Right forelimb (tissue), 1 donor: ENCODE measurements at places on chromosomes 6 and 20.

DNA sequence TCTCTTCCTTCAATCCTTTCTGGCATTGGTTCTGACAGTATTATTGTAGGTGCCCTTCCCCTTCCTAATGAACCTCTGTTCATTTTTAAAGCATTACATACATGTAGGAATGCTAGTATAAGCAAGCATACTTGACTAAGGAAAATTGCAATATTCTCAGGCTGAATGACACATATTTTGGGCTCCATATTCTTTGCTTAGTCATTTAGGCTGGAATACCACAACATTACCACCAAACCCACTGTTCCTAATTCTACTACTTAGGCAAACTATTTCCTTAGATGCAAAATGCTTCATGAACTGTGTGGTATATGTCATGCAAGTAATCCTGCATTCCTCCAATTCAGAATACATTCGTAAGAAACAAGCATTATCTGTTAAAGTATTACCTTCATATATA lies 113.9 kb downstream of the PRDM1 start:
- no peak for DNase-seq

DNA sequence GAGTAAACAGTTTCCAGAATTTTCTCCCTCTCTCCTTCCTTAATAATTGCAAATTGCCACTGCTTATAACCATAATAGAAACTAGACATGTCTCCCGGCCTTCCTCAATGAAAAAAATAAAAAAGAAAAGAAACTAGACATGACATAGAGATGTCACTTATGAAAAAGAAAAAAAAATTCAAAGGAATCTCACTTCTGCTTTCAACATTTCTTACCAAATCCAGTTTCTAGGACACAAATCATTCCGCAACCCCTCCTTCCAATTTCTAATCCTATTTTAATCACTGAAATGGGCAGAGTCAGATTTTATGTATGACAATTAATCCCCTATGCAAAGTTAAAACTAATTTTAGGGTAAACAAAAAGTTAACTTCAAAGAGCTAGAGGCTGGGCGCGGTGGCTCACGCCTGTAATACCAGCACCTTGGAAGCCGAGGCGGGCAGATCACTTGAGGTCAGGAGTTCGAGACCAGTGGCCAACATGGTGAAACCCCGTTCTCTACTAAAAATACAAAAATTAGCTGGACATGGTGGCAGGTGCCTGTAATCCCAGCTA lies 40.1 kb upstream of the EEF1A1 start:
- DNase-seq: no peak

DNA sequence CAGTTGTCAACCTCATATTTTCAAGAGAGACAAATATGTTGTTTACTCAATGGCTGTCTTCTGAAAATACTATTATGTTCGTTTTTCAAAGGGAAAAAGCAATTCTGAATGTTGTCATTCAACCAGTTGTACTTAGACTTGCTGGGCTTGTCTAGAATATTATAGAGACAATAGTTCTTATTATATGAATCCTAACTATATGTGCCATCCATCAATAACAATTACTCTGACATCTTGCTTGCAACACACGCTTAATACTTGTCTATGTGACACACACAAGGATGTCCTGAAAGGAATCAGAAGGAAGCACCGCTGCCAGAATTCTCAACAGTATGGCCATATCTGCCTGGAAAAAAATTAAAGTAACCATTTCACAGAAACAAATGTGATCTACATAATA lies 283.3 kb upstream of the NRSN1 start:
- DNase-seq: no peak

GRCh38 chr6:119119989-119120388 lies 41.5 kb upstream of the FAM184A start:
- DNase-seq: no peak

DNA sequence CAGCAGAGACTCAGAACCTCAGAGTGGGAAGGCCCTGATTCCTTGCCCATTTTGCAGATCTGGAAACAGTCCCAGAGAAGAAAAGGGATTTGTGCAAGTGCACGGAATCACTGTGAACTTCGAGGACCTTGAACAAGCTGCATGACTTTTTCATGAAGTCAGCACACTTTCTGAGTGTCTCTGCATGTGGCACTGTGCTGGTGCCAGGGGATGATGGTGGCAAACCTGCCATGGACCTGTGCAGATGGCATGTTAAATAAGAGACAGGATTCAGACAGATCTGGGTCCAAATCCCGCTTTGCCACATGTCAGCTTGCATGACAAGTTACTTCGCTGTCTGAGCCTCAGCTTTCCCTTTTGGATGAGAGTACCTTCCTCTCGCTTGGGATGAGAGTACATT lies 26.8 kb downstream of the ZNF831 start:
- DNase-seq: no peak

- DNase-seq: no peak
These were observed 274.8 kb upstream of the RGS17 start for GRCh38 chr6:153405931-153406330.

DNA sequence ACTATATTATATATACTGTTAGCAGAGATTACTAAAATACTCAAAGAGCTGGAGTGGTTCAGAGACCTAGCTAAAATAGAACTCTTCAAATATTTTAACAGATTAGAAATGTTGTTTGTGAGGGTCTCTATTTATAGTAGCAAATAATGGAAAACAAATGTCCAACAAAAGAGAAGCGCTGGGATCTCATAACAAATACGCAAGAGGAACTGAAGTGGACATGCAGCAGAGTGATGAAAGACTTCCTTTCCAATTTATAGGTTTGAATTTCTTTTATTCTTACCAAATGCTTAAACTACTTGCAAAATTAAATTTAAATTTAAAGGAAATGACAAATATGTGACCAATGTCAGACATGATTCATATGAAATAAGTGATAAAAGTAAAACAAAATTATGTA lies 49.9 kb downstream of the PIGU start:
- no peak for DNase-seq

GRCh38 chr20:25254986-25255680 lies 7.2 kb downstream of the PYGB start:
- DNase-seq: no peak

- no peak for DNase-seq
These were observed 52.9 kb upstream of the DEFB112 start for GRCh38 chr6:50102676-50103075.

DNA sequence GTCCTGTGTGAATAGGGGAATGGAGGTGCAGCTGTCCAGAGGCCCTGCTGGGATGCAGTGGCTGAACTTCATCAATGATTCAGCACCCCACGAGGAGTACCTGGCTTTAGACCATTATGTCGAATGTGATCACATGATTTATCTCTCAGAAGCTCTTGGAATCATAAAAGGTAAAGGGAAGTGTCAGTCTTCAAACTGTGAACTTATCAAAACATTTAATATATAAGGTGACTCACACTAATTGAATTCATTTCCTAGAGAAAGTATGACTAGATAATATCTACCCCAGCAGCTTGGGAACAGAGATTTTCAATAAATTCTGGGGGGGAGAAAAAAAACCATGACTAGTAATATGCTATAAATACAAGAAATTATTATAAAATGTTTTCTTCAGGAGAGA lies 29.5 kb downstream of the ALDH8A1 start:
- no peak for DNase-seq

GRCh38 chr20:22815603-22816315 lies 219.4 kb upstream of the SSTR4 start:
- DNase-seq: peak; percentile 55

DNA sequence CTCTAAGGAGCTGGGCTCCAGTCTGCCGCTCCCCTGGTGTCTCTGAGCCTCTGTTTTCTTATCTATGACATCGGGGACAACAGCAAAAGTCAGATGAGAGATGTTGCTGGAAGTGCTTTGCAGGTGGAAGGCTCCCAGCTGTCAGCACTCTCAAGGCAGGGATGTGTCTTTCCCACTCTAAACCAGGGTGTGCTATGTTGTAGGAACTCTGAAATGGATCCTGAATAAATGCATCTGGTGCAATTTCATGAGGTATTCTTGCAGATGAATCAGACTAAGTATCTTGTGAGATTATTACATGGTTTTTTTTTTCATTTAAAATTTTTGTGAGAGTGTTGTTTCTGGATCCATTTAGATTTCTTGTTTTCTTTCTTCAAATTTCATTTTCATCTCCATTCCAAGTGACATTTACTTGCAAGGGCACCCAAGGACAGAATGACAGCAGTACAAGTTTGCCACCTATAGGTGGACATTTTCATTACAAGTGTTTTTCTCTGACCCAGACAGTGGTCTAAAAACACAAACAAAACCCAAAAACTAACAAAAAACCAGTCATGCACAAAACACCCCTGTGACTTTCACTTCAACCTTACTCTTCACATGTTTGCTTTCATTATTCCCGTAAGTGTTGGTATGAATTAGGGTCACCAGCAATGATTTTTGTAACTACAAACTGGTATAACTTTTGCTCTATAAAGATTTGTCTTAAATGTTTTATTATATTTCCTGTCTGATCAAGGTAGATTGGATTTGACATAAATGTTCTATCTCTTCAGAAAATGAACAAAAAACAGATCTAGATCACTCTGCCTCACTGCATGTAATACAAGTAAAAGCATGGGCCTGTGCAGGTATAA lies 14.7 kb upstream of the SIM1 start:
- no peak for DNase-seq

- no peak for DNase-seq
These were observed 26.9 kb downstream of the LIN28B start for GRCh38 chr6:104983776-104984175.

DNA sequence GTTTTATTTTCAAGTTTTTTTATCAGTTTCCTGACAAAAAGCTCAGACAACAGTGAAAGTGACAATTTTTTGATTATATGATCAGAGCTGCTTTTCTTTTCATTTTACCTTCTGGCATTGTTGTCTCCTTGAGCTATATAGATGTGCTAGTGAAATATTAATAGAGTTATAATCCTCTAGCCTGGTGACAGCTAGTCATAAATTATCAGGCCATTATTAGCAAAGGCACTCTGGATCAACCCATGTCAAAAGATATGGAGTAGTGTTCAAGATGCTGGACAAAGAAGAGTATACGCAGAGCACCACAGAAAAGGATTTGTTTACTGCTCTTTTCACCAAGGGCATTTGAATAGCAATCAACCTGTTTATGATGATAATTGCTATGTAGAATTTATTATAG lies 1230.1 kb downstream of the HACE1 start:
- no peak for DNase-seq

- no peak for DNase-seq
These were observed 57.8 kb upstream of the PNRC1 start for GRCh38 chr6:89022798-89023197.

- peak; percentile 39 for DNase-seq
These were observed 119.4 kb upstream of the ARMC2 start for GRCh38 chr6:108728826-108729225.

DNA sequence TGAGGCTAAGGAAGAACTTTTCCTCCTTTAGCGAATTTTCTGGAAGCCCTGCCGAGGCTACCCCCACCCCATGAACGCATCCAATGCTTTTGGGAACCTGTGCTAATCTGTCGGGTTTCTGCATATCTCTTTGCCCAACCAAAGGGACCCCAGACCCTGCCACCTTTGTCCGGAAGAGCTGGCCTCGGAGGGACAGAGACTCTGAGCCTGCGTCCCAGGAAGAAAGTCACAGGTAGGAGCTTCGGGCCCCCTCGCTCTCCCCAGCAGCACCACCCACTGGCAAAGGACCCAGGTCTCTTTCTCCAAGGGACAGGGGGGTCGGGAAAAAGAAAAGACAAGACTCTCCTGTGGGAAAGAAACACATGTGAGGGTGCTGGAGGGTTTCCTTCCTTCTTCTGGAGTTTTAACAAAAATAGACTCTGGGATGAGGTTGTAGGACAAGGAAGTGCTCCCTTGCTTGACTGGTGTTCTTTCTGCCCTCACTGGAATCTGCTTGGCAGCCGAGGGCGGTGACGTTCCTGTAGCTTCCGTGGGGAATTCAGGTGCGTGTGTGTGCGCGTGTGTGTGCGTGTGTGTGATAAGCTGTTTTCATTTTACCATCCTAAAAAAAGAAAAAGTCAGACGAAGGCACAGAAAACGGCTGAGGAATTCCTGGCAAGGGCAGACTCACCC lies 16.3 kb upstream of the FOXC1 start:
- no peak for DNase-seq

GRCh38 chr6:95143408-95144180 lies 433.7 kb upstream of the MANEA start:
- no peak for DNase-seq

GRCh38 chr6:124956018-124956417 lies 6.2 kb upstream of the RNF217 start:
- no peak for DNase-seq

DNA sequence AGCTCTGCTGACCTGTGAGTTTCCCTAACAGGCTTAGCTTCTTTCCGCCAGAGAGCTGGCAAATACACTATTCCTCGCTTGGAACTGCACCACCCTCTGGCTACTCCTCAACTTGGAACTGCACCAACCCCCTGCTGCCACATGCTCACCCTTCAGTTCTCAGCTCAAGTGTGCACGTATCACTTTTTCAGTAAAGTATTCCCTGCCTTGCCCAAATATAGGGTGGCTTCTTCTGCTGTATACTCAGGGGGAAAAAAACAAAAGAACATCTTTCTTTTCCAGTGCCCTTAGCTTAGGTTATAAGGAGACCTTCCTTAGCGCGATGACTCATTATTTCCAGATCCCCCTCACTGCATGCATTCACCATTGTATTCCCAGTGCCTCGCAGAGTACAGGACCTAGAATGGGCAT lies 21.2 kb downstream of the GNAS-AS1 start:
- DNase-seq: no peak

GRCh38 chr20:354298-354977 lies 7.5 kb downstream of the NRSN2 start:
- DNase-seq: peak; percentile 86

- no peak for DNase-seq
These were observed 62.8 kb downstream of the ATP9A start for GRCh38 chr20:51705400-51705799.

DNA sequence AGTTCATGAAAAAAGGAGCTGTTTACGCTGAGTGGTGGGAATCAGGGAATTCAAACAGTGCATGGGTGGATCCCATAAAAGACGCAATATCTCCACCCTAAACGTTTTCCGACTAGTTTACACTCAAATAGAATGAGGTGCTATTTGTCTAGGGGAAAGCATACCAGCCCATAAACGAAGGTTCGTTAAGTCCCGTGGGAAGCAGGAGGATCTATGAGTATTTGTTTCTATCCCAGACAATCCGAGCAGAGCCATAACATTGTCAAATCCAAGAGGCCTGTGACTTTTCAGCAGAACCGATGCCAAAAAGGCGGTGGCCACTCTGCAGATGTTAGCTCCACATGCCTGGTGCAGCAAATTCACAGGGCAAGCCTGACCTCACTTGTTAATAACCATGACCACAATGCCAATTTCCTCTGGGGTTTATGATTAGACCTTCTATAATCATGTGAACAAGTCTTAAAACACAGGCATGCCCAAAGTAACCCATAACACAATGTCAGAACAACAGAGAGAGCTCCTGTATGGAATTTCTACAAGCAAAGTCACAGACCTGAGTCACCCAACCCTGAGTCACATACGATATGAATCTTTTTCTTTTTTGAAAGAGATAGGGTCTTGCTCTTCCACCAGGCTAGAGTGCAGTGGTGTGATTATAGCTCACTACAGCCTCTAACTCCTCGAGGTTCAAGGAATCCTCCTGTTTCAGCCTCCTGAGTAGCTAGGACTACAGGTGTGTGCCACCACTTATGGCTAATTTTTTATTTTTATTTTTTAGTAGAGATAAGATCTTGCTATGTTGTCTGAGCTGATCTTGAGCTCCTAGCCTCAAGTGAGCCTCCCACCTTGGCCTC lies 123.3 kb downstream of the KIF13A start:
- no peak for DNase-seq
